Stimulated activated CD8-positive, alpha-beta memory T cell treated with anti-CD3 and anti-CD28 coated beads, Interleukin-7, amount 100 ng/mL, for 24 hours (primary cell): ENCODE measurements at places on chromosomes 1 and 21.
A peak's percentile ranks its signal among the peaks of the same experiment; 100 is the strongest.

GRCh38 chr1:93980320-93981273 is 71.4 kb upstream of the GCLM start:
- no peak for DNase-seq

GRCh38 chr1:183702087-183702812 is 49.1 kb upstream of the APOBEC4 start:
- DNase-seq = no peak

DNA sequence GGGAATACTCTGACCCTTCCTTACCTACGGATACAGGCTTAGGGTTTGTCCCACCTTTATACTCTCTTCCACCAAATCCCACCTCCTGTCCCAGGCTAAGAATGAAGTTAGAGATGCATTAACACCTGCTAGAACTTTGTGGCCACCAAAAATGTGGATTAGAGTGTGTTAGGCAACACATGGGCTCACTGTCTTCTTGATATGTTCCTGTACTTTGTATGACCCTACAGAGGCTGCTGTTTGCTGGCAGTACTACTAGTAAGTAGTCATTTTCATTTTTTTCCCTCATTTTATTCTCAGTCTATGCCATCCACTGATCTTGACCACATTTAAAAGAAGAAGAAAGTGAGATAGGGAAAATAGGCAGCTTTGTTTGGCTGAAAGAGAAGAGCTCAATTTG is 21.0 kb upstream of the TMEM39B start:
- DNase-seq = no peak

DNA sequence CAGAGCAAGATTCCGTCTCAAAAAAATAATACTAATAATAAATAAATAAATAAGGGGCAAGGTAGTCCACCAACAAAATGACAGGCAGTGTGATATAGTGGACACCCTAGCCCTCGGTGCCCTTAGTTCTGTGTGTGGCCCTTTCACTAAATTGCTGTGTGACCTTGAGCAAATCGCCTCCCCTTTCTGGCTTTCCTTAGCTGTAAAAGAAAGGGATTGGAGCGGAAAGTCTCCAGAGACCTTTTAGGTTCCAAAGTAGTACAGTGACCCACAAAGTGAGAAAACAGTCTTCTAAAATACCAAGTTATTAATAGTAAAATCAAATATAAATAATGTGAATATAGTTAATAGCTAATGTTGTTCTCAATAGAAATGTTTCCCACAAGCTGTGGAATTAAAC is 7.6 kb downstream of the LMNA start:
- no peak for DNase-seq

DNA sequence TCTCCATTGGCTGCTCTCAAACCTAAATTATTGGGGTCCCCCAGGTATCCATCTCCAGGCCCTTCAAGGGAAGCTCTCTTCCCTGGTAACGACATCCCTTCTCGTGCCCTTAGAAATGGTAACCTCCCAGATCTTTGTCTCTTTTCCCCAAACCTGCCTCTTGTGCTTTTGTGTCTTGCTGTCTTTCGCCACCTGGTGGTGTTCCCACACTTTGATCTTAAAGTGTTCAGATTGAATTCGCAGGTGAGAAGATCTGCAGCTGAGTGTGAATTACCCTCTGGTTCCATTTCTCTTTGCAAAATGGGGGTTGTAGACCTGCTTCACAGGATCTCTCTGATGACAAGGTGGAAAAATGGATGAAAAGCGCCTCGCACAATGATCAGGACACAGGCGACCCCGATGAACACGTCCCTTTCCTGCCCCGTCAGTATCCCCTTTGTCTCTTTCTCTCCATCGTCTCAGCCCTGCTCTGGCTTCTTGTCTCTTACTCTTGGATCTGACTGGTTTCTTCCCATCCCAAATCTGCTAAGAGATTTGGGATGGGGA is 53.1 kb downstream of the DOP1B start:
- no peak for DNase-seq

DNA sequence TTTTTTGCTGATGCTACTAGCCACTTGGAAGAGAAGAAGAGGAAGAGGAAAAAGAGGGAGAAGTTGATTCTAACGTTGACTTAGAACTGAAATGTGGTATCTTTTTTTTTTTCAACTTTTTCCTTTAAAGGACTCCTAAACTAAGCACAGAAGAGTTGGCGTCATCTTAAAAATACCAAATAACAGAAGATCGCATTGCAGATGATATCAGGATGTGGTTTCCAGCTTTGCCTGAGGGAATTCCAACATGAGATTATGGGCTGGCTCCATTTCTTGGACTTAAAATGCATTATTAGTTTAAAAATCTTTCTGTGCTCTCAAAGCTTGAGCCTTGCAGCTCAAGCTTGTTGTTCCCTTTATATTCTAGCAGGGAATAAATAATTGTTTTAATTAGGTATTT is 29.8 kb downstream of the WDR3 start:
- no peak for DNase-seq

DNA sequence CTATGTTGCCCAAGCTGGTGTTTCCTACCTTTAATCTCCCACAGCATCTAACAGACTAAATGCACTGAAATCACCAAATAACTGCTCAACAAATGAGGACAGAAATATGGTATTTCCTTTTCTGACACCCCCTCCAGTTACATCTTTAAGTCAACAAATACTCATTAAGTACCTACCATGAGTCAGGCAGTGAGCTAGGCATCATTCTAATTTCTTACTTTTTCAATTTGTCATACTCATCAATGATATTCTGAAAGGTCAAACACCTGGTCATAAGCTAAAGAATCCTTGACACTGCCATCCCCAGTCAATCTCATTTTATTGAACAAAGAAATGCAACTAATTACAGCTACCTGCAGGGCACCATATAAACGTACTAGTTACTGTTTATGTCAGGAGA is 36.6 kb downstream of the LUZP1 start:
- DNase-seq = no peak

DNA sequence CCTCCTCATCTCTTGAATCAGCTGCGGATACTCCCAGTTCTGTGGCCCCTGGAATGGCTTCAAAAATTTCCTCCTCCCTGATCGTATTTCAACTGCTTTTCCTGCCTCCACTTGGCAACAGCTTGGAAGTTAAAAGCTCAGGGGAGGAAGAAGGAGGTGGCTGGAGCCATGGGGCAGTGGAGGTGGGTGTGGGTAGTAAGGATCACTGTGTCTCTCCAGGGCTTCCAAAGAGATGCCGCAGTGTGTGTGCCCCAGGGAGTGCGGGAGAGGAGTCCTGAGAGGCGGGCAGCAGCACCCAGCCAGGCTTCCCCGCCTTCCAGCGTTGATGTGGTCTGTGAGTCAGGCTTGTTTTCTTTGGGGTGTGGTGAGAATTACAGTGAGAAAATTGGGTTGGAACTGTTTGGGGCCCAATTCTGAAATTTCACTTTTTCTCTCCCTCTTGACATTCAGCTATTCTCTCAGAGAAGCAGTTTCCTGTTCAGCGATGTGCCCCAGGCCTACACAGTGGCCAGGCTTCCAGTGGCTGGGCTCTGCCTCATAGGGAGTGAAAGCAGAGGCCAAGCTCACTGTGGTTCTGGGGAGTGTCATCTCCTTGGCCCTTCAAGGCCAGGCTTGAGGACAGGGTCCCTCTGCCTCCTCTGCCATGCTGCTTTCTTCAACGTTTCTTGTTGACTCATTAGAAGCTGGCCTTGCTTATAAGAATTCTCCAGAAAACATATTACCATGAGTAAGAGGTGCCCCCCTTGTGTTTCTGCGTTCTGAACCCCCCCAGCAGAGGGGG is 69.0 kb downstream of the PGM1 start:
- DNase-seq = no peak

- no peak for DNase-seq
Measured at GRCh38 chr1:41450747-41451285, 33.7 kb downstream of the EDN2 start.

DNA sequence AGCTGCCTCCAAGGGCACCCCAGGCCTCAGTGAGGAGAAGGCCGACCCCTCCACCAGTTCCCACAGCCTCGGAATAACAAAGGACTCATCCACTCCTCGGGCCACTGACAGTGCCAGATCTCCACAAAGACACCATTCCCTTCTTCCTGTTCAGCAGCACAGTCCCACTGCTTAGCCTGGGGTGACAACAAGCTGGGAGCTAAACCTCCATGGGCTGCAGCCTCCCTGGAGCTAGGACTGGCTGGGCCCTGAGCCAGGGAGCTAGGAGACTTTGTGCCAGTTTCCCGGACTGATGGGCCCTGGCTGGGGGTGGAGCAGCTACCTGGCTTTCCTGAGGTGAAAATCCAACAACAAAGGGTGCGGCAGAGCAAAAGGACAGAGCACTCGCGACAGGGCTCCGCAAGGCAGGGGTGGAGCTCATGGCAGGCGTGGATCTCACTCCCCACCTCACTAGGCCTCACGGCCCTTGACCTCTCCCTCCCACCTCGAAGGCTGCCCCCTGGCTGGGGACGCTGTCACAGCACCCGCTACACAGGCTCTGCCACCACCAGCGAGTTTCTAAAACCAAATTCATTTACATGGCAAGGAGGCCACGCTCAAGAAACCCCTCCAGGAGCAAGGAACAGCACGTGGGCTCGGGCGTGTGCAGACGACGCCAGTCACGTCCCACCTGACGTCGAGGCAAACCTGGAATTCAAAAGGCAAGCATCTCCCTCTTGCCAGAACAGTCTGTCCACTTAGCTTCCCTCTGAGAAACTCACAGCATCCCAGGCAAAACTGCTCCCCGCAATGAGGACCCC is 13.8 kb downstream of the SLC35E2B start:
- DNase-seq = peak; percentile 28

DNA sequence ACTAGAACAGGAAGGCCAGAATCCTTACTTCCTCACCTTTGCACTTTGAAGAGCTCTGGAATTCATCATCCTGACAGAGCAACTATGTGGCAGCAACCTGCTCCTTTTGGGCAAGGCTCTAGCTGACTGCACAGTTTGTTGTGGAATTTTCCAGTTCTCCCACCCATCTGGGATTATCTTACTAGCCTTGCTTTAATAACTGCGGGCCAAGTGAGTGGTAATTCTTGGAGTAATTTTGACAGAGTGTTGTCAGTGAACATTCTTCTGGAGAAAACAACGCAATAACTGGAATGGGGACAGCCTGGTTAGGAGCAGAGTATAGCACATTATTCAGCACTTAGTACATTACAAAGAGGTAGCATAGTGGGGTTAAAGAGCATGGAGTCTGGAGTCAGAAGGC is 75.3 kb downstream of the NTMT2 start:
- DNase-seq = no peak

- no peak for DNase-seq
Measured at GRCh38 chr1:210456731-210457255, 128.1 kb downstream of the HHAT start.

DNA sequence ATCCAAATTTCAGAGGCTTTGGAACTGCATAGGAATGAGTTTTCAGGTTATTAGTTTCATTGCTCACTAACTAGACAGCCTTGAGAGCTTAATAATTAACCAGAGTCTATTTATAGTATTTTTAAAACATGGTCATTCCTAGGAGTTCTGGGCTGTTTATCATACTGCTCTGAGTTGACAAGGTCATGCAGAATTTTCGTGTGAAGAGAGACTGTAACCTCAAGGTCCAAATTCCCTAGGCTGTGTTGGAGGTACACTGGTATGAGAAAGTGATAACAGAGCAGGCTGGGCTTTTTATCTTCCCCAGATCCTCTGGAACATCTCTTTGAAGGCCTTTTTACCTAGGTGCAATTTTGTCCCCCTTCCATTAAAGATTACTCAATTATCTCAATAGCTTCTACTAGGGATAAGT is 736.3 kb downstream of the LTN1 start:
- no peak for DNase-seq

GRCh38 chr1:46489638-46490405 is at the start of gene DMBX1:
DMBX1 (plus strand) TSS chr1:46489836; CDS start chr1:46507011, 17,175 bp downstream.
- no peak for DNase-seq
